Cardiac ventricle fibroblast (primary cell): ENCODE measurements at places on chromosomes 16 and 17. TPM values are rescaled to one million over a fixed set of nuclear protein-coding genes. Genes with fewer than 3 reads are reported as not detected.

CMTM2 gene
- total RNA-seq: not detected in 2 replicates

TRIM47 gene
- total RNA-seq: 31.0 and 35.9 TPM in 2 replicates

OR2C1 gene
- 0.12 TPM in 1 of 2 replicates, not detected in the other for total RNA-seq

PRSS27 gene
- 0.05 and 0.12 TPM in 2 replicates for total RNA-seq

CCL8 gene
- 0.19 and 1.2 TPM in 2 replicates for total RNA-seq

HID1 gene
- total RNA-seq: 1.3 TPM in 1 of 2 replicates, not detected in the other

FBXO39 gene
- 0.31 and 0.39 TPM in 2 replicates for total RNA-seq

ZNF385C gene
- not detected in 2 replicates for total RNA-seq

RAPGEFL1 gene
- 1.3 and 2.5 TPM in 2 replicates for total RNA-seq

C16orf74 gene
- total RNA-seq: 0.31 and 2.2 TPM in 2 replicates

CBX2 gene
- 0.39 and 0.44 TPM in 2 replicates for total RNA-seq

SLC35G6 gene
- total RNA-seq: not detected in 2 replicates

PSMD3 gene
- 69.0 and 70.6 TPM in 2 replicates for total RNA-seq
